GM12891 (cell line): ENCODE measurements at places on chromosomes 4 and X.

GRCh38 chr4:72302981-72303704 is 265.9 kb downstream of the ADAMTS3 start:
- DNase-seq = no peak

- DNase-seq = no peak
Measured at GRCh38 chr4:53208753-53209152, 157.1 kb downstream of the SCFD2 start.

DNA sequence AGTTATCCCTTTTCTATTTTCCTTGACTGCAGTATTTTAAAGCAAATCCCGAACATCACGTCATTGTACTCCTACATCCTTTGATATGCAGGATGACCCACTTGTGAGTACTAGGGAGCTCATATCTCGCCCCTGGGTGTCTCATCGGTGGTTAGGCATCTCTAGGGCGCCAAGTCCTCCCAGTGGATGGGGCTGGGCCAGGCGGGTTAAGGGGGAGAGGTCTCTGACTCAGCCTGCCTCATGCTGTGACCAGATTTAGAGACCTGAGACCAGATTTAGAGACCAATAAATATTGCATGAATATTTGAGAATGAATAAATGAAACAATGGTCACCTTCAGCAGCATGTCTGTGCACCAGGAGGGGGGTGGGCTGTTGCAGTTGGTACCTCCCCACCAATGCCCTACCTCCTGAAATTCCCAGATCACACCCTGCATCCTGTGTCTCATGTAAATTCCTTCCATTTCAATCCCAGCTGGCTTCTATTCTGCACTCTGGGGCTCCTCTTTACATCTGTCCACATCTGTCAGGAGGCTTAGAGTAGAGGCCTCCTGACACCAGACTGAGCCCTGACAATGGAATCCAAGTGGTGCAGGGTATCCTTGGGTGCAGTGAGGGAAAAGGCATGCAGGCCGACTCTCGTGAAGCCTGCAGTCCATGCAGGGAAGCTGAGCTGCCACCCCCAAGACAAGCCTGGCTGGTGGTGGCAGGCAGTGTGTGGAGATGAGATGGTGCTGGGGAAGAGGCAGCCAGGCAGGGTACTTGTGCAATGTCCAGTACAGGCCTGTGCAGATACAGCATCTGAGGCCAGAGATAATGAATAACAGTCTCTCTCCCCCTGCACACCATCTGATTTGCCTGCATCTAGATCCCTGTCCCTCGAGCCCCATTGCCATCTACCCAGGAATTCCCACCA is 5.2 kb downstream of the APLN start:
- DNase-seq = no peak

- no peak for DNase-seq
Measured at GRCh38 chrX:72466493-72466892, 106.2 kb downstream of the HDAC8 start.

GRCh38 chr4:146327859-146328650 is 113.7 kb downstream of the REELD1 start:
- DNase-seq = no peak

- no peak for DNase-seq
Measured at GRCh38 chr4:168803732-168804131, 206.3 kb downstream of the CBR4 start.
